Fibroblast of the conjunctiva (primary cell): ENCODE measurements at places on chromosomes 5 and 9.

GRCh38 chr5:138115254-138115653 lies 24.0 kb downstream of the NME5 start:
- no peak for DNase-seq

- no peak for DNase-seq
Measured at GRCh38 chr5:88552426-88552825, 283.8 kb upstream of the TMEM161B start.

- DNase-seq, result no peak
Measured at GRCh38 chr5:172453986-172454357, 353 bp downstream of the SH3PXD2B start.

GRCh38 chr5:126030698-126031097 lies 392.5 kb upstream of the GRAMD2B start:
- no peak for DNase-seq

GRCh38 chr9:18985996-18986395 lies 47.0 kb downstream of the SAXO1 start:
- DNase-seq, result no peak

DNA sequence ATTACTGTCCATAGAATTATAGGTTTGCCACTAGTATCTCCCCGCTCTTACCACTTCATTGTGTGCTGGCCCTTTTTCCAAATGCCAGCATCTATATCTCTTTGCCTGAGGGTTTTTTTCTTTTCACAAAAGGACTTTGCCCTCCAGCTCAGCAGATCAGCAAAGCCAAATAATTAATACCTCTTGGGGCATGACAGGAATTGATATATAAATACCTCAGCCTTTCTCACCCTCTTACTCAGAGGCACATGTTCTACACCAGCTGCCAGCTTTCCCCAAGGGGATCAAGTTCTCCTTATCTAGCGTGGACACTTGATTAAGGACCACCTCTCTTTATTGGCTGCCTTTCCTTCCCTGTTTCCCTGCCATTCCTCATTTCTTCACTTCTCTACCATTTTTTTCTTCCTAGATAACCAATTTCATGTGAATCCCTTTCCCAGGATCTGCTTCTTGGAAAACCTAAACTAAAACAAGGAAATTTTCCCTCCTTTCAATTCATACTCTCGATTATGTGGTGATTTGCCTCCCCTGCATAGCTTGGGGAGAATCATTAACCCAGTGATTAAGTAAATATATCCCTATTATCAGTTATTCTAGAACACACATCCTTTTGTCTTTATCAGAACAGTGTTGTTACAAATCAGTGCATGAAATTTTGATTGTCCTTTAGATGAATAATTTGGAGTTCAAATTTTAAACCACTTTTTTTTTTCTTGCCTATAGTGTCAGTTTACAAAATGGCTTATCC lies 6.9 kb upstream of the NUDT12 start:
- no peak for DNase-seq

DNA sequence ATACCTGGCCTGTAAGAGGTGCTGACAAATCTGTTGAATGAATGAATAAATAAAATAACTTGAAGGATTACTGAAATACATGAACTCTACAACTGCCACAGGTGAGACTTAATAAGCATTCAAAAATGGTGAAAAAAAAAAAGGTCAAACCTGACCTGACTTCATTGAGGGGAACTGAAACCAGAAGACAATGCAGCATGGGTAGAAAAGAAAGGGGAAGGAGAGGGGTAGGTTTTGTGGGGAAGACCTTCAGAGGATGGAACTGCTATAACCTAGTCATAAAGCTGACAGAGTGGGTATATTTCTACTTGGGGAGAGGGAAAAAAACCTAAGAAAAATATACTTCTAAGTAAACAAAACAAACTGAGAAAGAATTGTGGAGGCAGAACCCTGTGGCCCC lies 56.6 kb downstream of the RASEF start:
- no peak for DNase-seq

GRCh38 chr5:155144956-155145355 lies 131.4 kb downstream of the KIF4B start:
- no peak for DNase-seq

DNA sequence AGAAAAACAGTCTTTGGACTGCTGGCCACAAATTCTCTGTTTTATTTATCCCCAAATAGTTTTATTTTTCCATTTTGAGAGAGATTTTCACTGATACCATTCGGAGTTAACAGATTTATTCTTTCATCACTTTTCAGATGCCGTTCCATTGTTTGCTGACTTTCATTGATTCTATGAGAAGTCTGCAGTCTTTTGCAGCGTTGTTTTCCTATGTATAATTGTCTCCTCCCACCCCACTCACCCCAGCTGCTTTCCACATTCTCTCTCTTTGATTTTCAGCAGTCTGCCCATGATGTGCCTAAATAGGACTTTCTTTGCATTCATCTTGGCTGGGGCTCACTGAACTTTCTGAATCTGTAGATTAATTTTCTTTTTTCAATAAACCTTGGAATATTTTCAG lies 107.6 kb downstream of the C9orf50 start:
- DNase-seq, result no peak

GRCh38 chr5:179827680-179828079 lies 7.0 kb downstream of the SQSTM1 start:
- DNase-seq, result no peak

GRCh38 chr9:134376386-134377142 lies 50.3 kb downstream of the RXRA start:
- no peak for DNase-seq

- DNase-seq, result no peak
Measured at GRCh38 chr5:1896602-1897376, 14.1 kb upstream of the IRX4 start.

- no peak for DNase-seq
Measured at GRCh38 chr9:94860678-94861588, 134.4 kb downstream of the AOPEP start.

DNA sequence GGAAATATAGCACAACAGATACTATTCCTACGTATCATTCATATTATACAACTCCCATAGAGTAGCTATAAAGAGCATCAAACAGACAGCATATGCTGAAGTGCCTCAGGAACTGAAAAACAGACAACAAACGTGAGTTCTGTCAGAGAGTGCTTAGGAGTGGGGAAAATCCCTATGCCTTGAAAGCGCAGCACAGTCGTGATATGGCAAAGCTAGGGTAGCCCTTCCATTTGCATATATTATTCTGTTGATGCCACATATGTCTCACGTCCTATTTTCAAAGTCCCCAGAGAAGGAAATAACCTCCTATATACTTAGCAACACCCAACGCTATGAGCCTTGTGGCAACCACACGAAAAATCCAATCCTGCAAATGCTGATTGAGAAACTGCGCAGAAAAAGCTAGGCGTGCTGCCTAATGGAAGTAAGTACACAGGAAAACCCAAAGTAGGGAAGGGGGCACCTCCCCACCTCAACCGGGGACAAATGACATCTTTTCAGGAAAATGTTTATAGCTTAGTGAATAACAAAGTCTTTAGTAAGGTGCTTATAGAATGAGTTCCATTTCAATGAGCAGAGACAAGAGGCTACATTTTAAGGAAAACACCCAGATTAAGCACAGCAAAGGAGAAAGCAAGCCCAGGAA lies 105.1 kb downstream of the MED10 start:
- DNase-seq, result no peak

DNA sequence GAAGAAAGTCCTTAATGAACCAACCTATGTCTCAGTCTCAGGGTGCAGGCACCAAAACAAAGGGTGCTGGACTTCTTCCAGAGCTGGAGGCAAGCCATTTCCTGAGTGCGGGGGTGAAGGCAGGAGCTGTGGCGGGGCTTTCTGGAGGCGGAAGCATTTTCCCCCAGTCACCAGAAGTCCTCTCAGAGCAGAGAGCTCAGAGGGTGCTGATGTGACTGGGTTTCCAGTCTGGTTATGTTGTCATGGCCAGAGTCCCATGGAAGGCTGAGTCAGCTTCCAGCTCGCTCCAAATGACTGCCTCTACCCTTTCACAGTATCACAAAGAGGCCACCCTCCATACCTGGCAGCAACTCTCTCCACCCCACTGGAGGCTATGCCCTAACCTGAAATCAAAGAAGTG lies 86.0 kb downstream of the TRPC7 start:
- no peak for DNase-seq

DNA sequence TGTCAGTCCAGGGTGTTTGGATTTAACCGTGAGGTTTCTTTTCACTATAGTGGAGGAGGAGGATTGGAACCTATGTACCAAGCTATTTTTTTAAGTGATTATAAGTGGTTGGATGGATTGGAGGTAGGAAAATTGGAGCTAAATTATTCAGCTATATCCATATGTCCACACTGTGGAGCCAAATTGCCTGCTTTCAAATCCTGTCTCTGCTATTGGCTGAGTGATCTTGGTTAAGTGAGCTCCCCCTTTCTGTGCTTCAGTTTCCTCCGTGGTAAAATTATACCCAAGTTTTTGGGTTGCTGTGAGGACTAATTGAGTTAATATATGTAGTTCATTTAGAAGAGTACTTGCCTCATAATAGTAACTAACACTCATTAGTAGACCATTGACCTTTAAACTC lies 2.5 kb downstream of the CENPP start:
- DNase-seq, result peak; percentile 63

DNA sequence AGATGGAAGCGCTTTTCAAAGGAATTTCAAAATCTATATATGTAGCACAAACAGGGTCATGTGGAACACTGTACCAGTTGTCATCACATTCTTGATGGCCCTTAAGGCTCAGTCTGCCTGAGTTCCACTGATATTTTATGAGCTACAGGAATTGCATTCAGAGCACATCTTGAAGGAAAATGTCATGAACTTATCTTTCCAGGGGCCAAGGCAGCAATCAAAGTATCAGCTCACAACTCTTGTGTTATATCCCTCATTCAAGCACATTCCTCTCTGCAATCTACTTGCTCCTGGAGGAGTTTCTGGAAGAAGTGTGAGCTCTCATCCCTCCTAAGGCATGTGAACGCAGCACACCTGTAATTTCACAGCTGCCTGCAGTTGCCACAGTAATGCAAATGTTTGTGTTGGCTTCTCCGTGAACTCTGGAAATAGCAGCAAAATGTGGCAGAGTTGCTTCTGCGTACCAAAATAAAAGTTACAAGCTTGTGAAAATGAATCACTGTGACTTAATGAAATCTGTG lies 89.7 kb upstream of the EQTN start:
- no peak for DNase-seq

DNA sequence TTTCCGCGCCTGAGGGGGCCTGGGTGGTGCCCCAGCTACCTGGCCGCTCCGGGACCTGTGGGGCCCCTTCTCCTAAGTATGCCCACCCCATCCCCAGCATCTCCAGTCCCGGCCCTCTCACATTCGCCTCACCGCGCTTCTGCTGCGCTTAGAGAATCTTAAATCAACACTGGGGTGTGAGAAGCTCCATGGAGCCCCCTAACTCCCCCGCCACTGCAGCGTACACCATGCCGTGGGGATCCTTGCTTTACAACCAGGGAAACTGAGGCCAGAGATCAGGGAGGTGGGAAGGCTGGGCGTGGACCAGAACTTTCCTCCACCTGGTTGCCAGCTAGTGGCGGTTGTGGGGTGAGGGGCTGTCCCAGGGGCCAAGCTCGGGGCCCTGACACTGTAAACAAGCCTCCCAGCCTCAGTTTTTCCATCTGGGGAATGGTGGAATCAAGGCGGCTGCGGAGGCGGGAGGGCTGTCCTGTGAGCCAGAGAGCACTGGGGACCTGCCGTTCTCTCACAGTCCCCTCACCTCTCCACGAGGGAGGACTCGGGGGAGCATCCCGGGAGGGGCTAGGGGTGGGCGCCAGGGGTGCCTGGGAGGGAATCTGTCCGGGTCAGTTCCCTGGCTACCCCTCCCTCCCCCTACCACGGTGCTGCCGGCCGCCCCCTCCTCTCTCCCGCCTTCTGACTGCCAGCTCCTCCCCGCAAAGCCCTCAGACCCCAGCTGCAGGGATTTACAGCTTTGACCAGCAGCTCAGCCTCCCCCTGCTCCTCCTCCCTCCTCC lies 161.2 kb downstream of the C9orf50 start:
- DNase-seq, result no peak

DNA sequence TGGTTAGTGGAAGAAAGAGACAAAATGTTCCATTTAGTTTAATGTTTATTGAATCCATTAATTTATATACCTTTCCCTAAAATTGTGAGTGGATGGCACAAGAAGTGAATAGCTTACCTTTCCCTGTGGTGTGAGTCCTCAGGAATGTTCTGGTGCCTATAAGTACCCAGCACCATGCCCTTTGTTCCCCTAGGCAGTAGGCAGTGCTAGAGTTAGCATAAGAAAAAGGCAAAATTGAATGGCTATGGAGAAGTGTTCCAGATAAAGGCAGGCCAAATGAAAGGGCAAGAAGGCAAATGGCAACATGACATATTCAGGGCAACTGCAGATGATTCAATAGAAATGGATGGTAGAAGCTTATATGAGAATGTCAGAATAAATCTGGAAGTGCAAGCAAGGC lies 370.8 kb upstream of the PTGER4 start:
- no peak for DNase-seq

DNA sequence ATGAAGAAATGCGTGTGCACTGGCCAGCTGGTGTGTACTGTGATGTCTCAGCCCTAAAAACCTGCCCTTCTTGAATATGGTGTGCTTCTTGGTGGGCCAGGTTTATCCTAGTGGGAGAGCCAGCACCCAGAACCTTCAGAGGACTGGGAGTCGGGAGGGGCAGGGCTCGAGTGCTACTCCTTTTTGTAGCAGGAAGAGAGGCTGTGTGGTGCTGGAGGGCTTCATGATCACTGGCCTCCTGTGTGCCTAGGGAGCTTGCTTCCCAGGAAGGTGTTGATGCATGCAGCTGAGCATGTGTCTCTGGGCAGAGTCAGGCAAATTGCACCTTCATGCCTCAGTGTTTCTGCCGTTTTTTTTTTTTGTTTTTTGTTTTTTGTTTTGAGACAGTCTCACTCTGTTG lies 20.0 kb downstream of the PHF2 start:
- no peak for DNase-seq

DNA sequence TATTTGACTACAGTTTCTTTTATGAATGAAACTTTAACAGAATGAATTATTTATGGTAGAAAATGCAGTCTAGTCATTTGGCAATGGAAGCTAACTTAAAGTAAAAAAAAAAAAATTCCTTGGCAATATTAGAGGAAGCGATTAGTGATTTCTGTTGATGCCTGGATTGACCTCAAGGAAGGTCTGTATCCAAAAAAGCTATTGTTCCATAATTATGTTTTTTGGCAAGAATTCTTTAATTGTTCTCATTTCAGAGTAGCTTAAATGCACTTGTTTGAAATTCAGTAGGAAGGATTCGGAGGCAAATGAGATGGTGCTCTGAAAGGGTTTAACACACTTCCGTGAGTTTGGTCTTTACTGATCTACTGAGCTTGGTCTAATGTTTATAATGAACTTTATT lies 61.8 kb downstream of the ITGA1 start:
- no peak for DNase-seq

DNA sequence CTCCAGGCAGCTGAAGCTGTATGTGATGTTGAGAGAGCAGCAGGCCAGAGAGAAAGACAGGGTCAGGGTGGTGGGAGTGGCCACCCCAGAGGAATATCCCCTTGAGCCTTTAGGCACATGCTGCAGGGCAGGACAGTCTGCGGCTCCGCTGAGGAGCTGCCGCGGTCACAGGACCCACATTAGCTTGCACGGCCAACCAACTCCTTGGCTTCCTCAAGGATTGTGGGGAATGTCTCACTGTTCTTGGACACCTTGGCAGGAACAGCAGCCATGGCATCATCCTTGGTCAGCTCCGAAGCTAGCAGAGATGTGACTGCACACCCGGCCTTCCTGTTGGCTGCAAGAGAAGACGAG lies 27.8 kb downstream of the PCDHGC5 start:
- DNase-seq, result no peak
